Activated CD4-positive, alpha-beta T cell treated with anti-CD3 and anti-CD28 coated beads for 1 hour (primary cell): ENCODE measurements at places on chromosomes 2 and 18.

- no peak for DNase-seq
Measured at GRCh38 chr2:220568296-220568695, 940.9 kb downstream of the SLC4A3 start.

DNA sequence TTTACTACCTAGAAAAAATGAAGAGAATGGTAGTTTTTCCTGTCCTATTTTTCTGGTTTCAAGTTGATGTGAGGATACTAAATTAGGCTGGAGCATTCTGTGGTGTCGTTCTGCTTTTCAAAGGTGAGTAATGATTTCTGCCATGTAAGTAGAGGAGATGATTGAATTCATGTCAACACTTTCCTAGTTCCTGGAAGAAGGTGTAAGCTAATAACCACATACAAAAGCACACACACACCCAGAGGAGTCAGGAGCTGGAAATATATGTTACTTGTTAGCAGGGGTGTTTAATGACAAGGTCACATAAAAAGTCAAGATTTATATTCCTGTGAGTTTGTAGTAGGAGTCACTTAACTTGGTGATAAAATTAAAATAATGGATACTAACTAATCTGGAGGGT, 172.1 kb downstream of the TMX3 start:
- DNase-seq = no peak

- no peak for DNase-seq
Measured at GRCh38 chr2:181892799-181893435, 1.4 kb downstream of the ITPRID2 start.

GRCh38 chr2:128628996-128629395, 310.3 kb upstream of the HS6ST1 start:
- no peak for DNase-seq

DNA sequence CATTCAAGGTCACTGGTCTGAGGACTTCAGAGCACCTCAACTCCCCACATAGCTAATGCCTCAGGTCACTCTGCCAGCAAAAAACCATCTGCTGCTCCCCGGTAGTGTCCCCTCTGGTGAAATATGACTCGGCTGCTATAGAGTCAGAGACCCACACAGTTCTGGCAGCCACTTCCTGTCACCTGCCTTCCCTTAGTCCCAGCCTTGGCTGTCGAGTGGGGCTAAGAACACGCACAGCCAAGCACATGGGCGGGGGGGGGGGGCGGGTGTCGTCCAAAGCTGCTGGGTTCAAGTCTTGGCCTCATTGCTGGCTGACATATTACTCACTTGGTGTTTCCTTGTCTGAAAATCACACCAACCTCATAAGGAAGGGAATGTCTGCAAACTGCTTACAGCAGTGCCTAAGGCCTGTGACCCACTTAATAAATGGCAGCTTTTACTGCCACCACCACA, 37.5 kb downstream of the POLR1A start:
- no peak for DNase-seq

GRCh38 chr18:54856105-54856646, 27.9 kb downstream of the RAB27B start:
- DNase-seq = no peak

DNA sequence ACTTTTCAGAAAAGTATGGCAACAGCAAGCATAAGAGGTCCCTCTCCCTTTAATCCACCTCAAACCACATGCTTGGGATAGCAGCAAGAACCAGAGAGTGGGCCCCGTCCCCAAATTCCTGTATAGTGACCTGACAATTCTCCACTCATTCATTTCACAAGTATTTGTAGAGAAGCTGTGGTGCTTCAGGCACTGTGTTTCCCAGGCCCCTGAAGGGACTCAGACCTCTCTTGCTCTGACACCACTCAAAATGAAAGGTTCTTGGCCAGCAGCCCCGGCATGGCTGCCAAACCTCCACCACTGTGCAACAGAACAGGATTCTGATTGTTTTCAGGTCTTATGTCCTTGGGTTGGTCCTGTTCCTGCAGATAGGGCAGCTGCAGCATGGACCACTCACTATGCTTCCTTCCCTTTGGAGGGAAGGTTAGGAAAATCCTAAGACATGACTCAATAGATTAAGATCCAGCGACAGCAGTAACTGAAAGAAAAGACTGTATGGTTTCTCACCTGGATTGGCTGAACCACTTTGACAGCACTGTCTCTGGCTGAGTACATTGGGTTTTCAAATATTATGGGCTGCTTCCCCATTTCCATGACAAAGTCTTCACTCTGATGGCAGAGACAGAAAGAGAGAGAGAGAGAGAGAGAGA, 67.6 kb downstream of the DHRS9 start:
- no peak for DNase-seq

DNA sequence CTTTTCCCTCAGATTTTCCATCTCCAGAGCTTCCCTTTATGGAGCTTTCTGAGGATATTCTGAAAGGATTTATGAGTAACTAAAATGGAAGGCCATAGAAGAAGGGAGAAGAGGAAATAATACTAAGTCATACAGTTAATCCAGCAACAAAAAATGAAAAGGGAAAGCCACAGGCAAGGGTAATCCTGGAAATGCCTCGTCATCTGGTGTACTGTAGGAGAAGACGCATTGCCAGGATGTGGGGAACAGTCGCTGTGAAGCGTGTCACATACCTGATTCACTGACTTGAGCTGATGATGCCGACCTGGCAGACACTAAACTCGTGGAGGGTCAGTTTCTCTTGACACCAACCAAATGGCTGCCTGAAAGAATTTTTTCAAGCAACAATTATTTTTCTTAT, 34.7 kb upstream of the ALPP start:
- DNase-seq = no peak

DNA sequence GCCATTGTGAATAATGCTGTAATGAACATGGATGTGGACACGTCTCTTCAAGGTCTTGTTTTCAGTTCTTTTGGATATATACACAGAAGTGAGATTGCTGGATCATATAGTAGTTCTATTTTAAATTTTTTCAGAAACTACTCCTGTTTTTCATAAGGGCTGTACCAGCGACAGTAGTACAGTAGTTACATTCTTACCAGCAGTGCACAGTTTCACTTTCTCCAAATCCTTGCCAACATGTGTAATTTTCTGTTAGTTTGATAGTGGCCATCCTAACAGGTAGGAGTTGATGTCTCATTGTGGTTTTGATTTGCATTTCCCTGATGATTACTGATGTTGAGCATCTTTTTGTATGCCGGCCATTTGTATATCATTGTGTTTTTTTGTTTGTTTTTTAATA, 81.7 kb downstream of the EPC2 start:
- DNase-seq = no peak

GRCh38 chr2:99158599-99158998, 3.8 kb downstream of the LIPT1 start:
- DNase-seq = no peak

- no peak for DNase-seq
Measured at GRCh38 chr2:121532894-121533293, 2.2 kb downstream of the RNU4ATAC start.

- DNase-seq = no peak
Measured at GRCh38 chr2:219562049-219563020, 9.0 kb downstream of the OBSL1 start.

DNA sequence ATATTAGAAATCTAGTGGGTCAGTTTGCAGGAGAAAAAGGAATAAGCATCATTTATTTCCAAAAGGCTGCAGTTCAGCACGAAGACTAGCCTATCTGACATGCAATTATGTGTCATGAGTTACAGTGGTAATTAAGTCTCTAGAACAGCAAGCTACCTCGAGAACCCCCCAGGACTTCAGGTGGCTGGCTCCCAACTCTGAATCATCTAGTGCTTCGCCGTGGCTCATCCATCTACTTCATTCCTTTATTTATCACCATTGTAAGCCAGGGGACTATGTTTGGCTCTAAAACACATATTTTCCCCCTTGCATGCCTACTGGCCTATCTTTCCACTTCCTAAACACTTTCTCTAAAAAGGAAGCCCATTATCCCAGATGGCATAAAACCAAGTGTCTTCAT, 121.6 kb downstream of the TXNL1 start:
- DNase-seq = no peak
